ENCODE measurements at places on chromosomes 3 and 15. TPM values are rescaled to one million over a fixed set of nuclear protein-coding genes. Genes with fewer than 3 reads are reported as not detected.

Gene STARD9
- total RNA-seq, result 141 TPM

Gene FBLN2
- 6.6 TPM for total RNA-seq

Gene PRSS50
- total RNA-seq, result 0.34 TPM

Gene TMEM40
- 0.30 TPM for total RNA-seq

Gene SH3GL3
- total RNA-seq, result 1.8 TPM

Gene KIF7
- total RNA-seq, result 1.4 TPM

Gene NPAP1
- total RNA-seq, result under 0.01 TPM

Gene GLT8D1
- total RNA-seq, result 39.5 TPM

Measured in upper lobe of left lung (tissue), 6 donors.